Right forelimb (tissue), 1 donor: ENCODE measurements at places on chromosomes 7 and 10.

DNA sequence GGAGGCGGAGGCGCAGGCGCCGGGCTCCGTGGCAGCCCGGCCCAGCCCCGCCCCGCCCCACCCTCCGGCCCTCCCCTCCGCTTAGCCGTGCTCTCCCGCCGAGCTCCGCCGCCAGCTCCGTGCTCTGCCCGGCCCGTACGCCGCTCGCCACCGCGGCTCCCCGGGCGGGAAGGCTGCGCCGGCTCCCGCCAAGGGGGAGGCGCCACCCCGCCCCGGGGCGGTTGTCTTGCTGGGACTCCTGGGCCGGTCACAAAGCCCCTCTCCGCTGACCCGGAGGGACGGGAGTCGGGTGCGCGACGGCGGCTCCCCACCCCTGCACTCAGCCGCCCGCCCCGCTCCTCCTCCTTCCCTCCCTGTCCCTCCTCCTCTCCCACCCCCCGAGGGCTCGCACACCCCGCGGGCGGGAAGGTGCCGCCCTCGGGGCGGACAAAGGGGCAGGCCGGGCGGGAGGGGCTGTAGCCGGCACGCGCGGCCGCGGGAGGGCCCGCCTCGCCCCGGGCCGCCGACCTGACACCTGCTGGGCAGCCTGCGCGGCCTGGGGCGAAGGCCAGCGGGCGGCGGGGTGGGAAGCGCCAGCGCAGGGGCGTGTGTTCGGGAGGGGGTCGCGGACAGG is 11.5 kb upstream of the SP8 start:
- no peak for DNase-seq

GRCh38 chr7:151179287-151179860 is 7.7 kb downstream of the ASB10 start:
- DNase-seq: no peak

DNA sequence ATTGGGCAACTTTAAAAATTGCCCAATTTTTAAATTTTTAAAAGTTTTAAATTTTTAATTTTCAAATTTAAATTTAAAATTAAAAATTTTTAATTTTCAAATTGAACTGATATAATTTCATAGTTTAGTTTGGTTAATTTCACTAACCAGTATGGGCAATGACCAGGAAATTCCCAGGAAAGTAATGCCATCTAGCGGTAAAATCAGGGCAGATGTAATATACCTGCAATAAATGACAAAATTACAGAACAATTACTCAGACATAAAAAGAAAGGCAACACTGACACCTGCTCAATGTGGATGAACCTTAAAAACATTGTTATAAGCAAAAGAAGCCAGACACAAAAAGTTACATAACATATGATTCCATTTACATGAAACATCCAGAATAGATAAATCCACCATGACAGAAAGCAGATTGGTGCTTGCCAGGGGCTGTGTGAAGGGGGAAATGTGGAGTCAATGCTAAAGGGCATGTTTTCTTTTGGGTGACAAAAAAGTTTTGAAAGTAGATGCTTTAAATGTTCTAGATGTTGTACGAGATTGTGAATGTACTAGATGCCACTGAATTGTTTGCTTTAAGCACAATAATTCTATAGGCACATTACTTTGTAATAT is 28.6 kb upstream of the SLC16A12 start:
- DNase-seq: no peak

- DNase-seq: no peak
These were observed 27.6 kb downstream of the ERLIN1 start for GRCh38 chr10:100158044-100158805.

- DNase-seq: no peak
These were observed 215.3 kb upstream of the GLI3 start for GRCh38 chr7:42452356-42452755.

DNA sequence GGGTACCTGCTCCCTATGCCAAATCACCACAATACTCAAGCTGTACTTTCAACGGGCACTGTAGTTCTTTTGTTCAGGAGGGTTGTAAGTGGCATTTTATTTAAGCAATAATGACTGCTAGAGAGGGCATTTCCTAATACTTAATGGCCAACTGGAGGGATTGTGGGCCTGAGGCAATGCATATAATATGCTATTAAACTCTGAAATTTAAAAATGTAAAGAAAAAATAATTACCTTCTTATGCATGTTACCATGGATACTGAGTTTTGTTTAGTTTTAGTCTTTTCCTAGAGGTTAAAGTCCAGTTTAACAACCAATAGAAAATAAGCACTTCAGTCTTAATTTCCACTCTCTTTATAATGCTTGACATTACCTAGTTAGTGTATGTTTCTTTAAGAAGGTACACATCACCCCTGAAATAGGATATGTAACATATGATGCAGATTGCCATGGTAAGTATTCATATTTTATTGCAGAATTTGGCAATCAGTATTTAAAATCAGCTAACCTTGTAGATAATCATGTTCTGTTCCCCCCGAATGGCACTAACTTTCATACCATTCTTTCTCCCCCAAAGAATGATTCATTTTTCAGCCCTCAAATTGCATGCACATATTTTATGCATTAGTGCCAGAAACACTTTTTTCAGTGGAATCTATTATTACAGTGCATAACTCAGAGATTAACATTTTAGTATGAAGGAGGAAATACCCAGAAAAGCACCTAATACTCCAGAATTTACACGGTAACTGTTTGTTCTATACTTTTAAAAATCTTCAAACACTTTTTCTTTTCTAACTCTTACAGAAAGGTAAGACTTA is 90.3 kb upstream of the ZNF438 start:
- no peak for DNase-seq

DNA sequence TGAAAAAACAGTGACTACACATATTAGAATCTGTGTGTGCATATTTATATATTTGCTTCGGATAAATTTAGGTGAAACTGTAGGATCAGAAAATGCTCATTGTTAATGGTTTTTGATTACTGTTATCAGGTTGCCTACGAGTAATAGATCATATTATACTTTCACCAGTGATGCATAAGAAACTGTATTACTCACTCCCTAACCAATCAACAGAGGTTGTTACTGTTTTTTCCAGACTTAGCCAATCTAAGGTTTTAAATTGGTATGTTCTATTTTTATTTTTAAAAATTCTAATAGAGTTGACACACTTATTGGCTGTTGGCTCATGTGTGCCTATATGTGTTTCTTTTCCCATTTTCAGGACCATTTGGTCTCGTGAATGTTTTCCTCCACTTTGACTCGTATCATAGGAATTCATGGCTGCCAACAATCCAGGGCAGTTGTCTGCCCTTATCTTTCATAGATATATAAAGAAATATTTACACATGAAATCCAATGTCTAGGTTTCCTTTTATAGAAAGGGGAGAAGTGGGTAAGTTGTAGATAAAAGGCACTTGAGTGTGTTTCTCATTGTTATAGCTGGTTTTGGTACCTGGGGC is 59.2 kb downstream of the ANLN start:
- no peak for DNase-seq

GRCh38 chr7:6273380-6273837 is 985 bp upstream of the CYTH3 start:
- no peak for DNase-seq

DNA sequence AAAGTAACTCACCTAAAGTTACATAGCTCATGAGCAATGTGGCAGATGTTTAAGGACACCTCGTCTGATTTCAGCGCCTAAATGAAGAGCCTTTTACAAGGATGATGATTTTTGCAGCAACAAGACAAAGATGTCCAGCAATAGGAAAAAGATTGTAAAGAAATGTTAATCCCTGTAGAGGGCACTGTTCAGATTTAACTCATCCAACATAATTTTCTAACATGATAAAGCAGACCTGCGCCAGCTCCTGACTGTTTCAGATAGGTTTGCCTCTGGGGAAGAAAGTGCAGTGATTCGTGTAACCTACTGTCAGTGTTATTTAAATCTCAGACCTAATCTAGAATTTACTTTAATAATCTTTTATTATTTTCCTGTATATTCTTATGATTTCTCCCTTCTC is 595.2 kb downstream of the AUTS2 start:
- no peak for DNase-seq

- DNase-seq: no peak
These were observed 513.0 kb downstream of the INHBA start for GRCh38 chr7:41189866-41190265.

DNA sequence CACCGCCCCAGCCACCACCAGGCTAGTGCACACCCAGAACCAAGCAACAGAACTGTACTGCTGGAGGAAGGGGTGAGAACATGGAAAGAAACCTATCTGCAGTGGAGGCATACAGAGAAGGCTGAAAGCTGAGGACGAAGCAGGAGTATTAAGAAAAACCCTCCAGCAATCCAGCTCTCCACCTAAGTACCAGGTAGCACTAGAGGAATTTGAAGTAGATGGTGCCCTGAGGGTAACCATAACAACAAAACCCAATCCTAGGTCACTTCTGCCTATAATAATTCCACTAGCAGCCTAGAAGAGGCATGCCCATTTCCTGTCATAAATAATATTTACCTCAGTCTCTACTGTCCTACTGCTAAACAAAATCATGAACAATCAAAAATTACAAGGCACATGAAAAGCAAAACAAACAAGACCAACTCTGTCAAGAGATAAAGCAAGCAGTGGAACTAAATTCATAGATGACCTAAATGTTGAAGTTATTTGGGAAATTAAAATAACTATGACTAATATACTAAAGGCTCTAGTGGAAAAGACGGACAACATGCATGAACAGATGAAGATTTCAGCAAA is 51.1 kb downstream of the HYCC1 start:
- no peak for DNase-seq

DNA sequence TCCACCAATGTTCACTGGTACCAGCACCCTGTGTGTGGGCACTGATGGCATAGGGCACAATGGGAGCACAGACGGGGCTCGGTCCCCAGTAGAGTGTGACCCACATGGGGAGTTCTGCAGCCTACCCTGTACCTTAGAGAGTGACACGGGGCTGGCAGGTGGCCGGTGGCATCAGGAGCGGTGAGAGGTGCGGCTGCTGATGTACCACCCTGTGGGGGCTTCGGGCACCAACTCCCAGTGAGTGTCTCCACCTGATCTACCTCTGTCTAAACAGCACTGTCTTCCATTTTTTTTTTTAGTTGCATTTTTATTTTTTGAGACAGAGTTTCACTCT is 4.1 kb downstream of the JAKMIP3 start:
- DNase-seq: no peak

DNA sequence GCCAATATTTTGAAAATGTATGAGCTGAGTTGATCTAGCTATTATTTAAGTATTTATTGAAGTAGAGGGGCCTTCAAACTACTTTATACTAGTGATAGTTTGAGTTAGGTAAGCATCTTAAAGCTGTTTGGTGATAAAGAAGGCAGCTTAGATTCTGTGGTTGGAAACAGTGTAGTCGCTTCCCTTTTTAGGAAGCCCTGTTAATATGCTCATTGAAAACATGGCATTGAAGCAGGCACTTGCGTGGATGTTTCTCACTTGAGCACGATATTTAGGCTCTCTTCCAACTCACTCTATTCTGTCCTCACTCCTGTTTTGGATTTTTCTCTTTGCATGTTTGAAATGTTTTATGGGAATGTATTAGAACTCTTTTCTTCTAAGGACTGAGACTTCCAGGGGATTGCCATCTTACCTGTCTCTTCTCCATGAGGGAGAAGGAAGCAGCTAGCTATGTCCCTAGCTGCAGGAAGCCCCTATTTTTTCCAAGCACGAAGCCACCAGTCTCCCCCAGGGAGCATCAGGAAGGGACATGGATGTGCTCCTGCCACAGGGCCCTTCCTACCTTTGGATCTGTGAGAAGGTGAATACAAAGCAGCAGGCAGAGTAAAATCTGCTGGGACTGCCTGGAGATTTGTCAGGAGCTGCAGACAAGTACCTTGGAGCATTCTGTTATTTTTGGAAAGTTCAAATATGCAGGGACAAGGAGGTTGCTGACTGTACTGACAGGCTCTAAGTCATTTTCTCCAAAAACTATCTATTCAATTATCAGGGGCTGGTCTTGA is 22.0 kb upstream of the BMPR1A start:
- no peak for DNase-seq

DNA sequence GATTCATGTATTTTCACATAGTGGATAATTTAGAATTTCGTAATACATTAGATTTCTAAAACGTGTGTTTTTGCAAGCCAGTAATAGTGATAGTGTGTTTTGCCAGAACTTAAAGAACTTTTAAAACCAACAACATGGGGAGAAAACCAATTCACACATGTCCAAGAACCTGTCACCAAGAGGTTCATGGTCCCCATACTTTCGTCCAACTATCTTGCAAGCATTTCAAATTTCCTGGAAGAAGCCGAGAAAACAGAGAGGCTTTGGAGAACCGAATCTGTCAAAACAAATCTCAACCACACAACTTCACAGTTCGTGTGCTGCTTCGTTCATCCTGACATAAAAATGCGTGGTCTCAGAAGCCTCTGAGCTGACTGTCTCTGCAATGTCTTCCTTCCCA is 31.9 kb downstream of the GFRA1 start:
- no peak for DNase-seq

DNA sequence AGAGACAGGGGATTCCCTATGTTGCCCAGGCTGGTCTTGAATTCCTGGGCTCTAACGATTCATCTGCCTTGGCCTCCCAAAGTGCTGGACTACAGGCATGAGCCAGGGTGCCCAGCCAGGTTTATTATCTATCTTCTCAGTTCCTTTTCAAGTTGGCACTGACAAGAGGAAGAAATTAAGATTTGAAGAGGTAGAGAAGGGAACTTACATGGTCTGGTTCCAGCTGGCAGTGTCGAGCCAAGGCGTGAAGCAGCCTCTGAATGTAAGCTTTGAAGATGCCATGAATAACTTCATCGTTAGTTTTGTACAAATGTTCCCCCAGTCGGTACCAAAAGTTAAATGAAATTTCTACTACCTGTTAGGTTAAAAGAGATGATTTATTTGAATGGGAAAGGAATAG is 57.7 kb downstream of the TNPO3 start:
- no peak for DNase-seq

- DNase-seq: no peak
These were observed 4.4 kb downstream of the SH2D4B start for GRCh38 chr10:80542053-80542452.

- DNase-seq: no peak
These were observed 65.5 kb upstream of the GRB10 start for GRCh38 chr7:50848203-50848602.

- DNase-seq: no peak
These were observed 671.4 kb upstream of the GALNT17 start for GRCh38 chr7:70460562-70460961.

DNA sequence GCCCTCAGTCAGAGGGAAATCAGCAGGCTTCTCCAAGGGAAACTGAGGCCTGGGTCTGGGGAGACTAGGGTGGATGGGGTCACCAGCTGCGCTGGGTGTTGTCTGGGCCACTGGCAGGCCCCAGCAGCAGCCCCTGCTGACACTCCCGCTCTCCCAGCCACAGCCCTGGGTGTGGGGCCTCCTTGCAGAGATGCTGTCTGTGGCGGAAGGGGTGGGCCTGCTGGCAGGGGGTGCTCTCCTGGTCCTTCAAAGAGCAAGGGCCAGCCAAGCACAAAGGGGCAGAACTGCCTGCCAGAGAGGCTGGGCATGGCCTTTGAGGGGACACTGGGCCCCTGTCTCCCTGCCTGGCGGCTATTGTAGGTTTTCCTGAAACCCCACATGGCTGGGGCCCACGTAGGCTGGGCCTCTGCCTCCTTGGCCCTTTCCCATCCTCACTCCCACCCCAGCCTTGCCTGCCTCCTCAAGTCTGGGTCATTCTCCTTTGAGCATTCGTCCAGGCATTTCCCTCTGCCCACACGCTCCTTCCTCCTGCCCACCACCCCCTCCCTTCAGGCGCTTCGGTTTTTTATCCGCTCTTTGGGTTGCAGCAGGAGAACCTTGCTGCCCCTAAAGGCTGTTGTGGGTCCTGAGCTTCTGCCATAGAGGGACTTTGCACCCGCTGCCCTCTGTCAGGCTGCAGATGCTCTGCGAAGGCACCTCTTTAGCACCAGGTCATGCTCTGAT is 9.1 kb downstream of the COL13A1 start:
- no peak for DNase-seq
